Stimulated activated CD8-positive, alpha-beta memory T cell treated with anti-CD3 and anti-CD28 coated beads, Interleukin-15, amount 100 ng/mL, for 4 hours (primary cell): ENCODE measurements at places on chromosomes 13 and 19.
A peak's percentile ranks its signal among the peaks of the same experiment; 100 is the strongest.

GRCh38 chr13:109785141-109785891, 1.1 kb downstream of the IRS2 start:
- no peak for DNase-seq

DNA sequence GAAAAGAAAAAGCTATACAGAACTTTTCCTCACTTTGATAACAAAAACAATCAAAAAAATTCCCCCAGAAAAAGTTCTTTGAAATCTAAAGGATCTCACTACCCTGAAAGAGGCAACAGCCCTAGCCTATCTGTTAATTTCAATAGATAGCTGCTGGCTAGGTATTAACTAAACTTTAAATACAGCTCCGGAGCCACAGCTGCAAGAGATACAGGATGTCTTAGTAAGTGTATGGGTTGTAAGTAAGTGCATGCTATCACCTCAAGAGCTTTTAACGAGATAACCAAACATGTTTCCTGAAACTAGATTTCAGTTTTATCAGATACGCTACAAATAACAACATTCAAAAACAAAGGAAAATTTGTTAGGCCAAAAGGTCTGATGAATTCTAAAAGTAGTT, 148.4 kb downstream of the KLF12 start:
- DNase-seq = no peak

- no peak for DNase-seq
These were observed 557.1 kb downstream of the DACH1 start for GRCh38 chr13:71309905-71310304.

- DNase-seq = peak; percentile 44
These were observed 3.0 kb downstream of the CNFN start for GRCh38 chr19:42386974-42387707.

DNA sequence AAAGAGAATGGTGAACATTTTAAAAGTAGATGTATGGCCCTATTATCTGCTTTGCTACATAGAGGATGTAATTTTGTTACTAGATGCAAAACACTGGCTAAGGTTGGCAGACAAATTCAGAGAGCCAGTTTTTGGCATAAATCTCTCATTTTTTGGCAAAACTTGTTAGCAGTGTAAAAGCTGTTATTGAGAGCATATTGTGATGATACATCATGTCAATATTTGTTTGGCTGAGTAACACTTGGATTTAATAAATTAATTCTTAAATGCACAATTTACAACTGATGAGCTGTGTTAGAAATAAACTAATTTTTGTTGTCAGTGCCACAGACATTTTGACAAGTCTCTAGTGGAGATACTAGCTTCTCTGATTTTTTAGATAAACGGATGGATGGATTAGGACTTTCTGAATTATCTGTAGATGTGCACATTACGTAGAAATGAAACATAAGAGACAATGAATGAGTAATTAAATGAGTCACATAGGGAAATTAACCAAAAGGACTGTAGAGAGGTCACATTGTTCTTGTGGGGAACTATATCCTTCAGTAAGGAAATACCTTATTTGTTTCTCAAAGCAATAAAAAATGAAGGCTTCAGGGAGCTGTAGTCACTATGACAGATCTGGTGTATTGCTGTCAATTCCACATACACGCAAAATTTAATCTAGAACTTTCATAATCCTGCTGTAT, 17.4 kb downstream of the UFM1 start:
- DNase-seq = no peak
